ENCODE measurements at places on chromosomes 7 and 10.

DNA sequence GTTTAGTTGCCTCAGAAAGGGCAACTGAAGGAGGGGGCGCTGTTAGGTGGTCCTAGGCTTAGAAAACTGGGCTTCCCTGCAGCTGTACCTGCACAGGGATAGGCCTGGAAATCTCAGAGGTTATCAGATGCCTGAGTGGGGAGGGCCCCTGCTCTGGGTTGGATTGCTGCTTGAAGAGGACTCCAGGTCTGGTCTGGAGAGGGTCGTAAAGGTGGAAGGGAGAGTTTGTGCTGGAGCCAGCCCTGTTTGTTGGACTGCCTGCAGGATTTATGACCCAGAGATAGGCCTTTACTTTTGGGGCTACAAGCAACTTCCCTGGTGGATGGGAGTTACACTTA, 765.9 kb downstream of the GRID1 start:
- DNase-seq, result no peak

DNA sequence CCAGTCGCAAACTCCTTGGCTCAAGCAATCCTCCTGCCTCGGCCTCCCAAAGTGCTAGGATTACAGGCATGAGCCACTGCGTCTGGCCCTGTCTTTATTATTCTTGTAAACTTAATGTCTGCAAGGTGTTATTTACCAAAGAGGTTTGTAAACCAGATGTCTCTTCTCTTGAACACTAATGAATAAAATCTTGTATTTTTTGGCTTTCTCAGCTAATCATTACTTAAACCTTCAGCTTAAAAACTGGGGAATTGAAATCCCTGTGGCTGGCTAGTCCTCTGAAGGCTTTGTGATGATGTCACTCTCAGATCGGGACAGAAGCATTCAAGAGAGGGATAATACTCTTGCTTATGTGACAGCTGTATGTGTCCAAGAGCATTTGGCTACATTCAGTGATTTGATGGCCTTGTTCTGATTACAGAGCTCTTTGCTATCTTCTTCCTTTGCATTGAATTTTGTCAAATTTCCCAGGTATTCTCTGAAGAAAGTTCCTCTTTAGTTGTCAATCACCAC, 130.3 kb downstream of the BICC1 start:
- DNase-seq, result no peak

- DNase-seq, result no peak
Measured at GRCh38 chr10:17026686-17027485, 102.7 kb downstream of the CUBN start.

DNA sequence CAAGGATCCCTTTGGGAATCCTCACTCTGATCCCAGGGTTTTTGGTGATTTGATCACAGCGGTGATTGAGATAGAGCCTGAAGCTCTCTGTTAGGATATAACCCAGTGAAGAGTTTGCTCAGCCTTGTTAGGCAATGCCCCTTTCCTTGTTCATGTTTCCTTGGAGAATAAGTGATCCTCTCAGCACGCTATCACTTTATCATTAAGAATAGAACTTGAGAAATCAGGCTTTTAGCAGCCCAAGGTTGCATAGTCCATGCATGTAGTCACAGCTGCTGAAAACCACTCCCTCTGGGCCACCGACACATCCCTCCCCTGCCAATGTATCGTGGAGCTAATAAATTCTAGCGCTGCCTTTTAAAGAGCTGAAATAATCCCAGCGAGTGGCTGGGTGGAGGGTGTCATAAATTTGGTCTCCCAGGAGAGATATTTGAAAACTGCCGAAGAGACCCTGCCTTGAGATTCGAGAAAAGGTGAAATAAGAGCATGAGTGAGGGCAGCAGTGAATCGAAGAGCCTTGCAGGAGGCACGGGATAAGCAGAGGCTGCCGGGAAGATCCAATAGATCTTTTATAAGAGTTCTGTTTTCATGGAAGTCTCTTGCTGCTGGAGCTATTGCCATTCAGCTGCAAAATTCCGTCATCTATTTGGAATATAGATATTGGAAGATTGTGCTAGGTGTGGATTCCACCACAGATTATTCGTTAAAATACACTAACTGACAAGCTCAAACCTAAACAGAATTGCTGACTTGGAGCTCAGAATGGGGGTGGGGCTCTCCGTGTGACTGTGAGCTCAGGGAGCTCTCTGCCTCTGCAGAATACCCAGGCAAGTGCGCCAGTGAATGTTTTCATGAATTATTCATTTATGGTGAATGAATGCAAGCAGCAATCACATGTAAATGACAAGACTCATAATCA, 249.8 kb downstream of the TRIL start:
- no peak for DNase-seq

DNA sequence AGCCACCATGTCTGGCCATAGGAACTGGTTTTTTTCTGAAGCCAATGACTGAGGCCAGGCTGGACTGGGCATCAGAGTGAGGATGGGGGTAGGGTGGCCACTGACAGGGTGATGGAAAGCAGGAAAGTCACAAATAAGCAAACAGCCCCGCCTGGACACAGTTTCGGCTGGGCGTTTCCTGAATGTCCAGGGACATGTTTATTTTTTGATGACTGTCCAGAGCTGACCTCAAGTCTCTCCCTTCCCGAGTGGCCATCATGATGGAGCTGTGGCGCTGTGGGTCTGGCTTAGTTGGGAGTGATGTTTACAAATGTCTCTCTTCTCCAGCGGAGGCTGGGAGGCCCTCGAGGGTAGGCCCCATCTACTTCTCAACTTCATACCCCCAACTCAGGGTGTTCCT, 37.1 kb upstream of the COMTD1 start:
- no peak for DNase-seq

DNA sequence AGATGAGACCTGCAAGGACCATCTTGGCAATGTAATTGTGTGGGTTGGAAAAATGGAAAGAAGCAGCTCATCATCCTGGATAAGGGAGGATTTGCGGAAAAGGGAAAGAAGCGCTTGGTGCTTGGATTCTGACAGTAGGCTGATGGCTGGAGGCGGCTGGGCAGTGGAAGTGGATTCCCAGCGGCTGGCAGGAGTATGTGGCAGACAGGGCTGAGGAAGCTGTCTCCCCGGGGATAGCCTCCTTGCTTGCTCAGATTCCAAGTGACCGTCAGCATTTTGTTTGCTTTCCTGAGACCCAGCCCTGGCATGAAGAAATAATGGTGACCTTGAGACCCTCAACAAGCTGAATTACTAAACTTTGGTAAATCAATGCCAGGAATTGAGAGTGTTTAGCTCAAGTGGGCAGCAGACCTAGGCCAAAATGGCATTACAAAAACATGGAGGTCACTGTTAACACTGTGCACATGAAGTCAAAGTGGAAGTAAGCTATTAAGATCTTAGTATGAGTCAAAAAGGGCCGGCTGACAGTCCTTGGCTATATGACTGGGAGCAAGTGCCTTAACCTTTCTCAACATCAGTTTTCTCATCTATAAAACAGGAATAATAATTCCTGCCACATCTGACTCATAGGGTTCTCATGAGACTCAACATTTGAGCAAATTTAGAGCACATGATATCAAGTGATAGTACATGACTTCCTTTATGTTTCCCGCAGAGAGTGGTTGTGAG, 21.3 kb downstream of the SLC25A28 start:
- DNase-seq, result no peak

Data from stimulated activated CD8-positive, alpha-beta memory T cell treated with anti-CD3 and anti-CD28 coated beads, Interleukin-15, amount 100 ng/mL, for 24 hours (primary cell).